Mesothelial cell of epicardium (in vitro differentiated cells): ENCODE measurements at places on chromosomes 16 and 17. TPM values are rescaled to one million over a fixed set of nuclear protein-coding genes. Genes with fewer than 3 reads are reported as not detected.
A peak's percentile ranks its signal among the peaks of the same experiment; 100 is the strongest.

XYLT1 gene
- total RNA-seq: 11.8 to 15.2 TPM (median 13.0 TPM) in 3 replicates

DRC3 gene
- total RNA-seq: 2.9 to 3.2 TPM (median 3.2 TPM) in 3 replicates

KRT40 gene
- 0.16 TPM in 1 of 3 replicates, not detected in the others for total RNA-seq

CDH8 gene
- total RNA-seq: 18.8 to 22.6 TPM (median 20.2 TPM) in 3 replicates

OTOP2 gene
- total RNA-seq: not detected in 3 replicates

FOXN1 gene
- total RNA-seq: 0.34 to 0.42 TPM (median 0.34 TPM) in 3 replicates

BRIP1 gene
- total RNA-seq: 12.3 to 13.3 TPM (median 12.8 TPM) in 3 replicates

GSG1L gene
- 1.6 to 1.7 TPM (median 1.7 TPM) in 3 replicates for total RNA-seq

CEP20 gene
- 23.3 to 25.5 TPM (median 24.0 TPM) in 3 replicates for total RNA-seq

TMEM114 gene
- not detected in 3 replicates for total RNA-seq

SNX20 gene
- total RNA-seq: not detected in 3 replicates

CNGB1 gene
- 0.07 to 0.27 TPM (median 0.14 TPM) in 3 replicates for total RNA-seq

RAMP2 gene
- total RNA-seq: 19.5 to 22.3 TPM (median 21.6 TPM) in 3 replicates

TPSB2 gene
- not detected in 3 replicates for total RNA-seq

DNA sequence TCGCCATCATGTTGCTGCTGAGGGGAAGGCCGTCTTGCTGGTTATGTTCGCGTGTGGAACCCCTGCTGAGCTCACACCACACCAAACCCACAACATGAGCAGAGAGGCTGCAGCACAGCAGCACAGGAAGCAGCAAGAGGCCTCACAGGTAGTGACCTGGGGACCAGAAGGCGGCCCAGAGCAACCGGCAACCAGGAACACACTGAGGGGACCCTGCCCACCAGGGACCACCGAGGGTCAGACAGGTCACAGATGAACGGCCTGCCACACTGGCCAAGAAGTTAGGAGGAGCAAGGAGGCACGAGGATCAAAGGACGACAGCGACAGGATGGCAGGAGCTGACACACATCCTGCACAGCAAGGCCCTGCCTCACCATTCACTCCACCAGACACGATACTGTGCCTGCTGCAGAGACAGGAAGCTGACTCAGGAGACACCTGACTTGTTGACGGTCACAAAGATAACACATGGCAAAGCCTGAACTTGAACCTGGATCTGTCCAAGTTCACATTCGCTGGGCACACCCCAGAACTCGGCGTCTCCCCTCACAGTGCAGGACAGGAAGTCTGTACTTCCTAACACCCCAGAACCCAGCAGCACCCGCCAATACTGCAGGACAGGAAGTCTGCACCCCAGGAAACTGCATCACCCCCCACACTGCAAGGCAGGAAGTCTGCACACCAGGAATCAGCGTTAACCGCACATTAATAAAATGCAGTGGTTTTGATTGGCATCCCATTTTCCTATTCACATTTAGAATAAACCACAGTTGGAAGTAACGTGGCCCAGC is 98.5 kb downstream of the ZNF778 start:
- DNase-seq: no peak

- no peak for DNase-seq
Observed at GRCh38 chr17:44653954-44654353, 2.3 kb upstream of the MEIOC start.

DNA sequence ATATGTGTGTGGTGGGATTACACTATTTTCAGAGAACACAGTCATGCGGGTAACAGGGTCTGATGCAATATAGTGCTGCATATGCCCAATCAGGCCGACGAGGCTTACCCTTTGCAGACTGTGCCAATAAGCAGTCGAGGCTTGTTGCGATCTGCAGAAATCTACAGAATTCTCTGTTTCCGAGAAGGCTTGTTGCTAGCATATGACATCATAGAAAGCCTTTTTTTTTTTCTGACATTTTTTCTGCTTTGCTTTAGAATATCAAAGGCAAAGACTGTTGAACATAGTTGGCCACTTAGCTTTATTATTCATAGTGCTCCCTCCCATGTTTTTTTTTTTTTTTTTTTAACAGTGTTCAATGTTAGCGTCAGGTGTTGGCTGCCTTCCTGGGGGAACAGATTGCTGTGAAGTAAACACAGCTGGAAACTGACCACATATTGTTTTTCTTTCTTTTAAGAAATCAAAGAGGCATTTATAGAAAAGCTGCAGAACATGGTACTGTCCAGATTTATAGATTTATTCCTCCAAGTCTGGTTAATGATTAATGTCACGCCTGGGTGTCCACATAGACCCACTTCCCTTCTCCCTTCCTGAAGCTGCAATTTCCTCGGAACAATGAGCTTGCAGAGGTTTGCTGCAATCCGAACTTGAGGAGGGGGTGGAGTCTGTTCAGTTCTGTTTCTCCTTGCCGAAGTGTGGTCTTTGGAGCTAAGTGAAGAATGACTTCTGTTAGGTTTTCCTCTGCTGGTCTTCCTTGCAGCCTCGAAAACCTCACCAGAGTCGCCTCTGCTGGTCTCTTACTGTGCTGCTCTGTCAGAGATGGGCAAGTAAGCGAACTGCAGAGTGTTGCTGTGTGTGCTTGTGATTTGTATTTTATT is 87.3 kb downstream of the MAP2K6 start:
- no peak for DNase-seq

GRCh38 chr16:82405736-82406135 is 221.0 kb upstream of the CDH13 start:
- no peak for DNase-seq

GRCh38 chr16:81531419-81531821 is 86.8 kb downstream of the CMIP start:
- no peak for DNase-seq

- DNase-seq: no peak
Observed at GRCh38 chr16:87864331-87864989, 4.8 kb downstream of the SLC7A5 start.

DNA sequence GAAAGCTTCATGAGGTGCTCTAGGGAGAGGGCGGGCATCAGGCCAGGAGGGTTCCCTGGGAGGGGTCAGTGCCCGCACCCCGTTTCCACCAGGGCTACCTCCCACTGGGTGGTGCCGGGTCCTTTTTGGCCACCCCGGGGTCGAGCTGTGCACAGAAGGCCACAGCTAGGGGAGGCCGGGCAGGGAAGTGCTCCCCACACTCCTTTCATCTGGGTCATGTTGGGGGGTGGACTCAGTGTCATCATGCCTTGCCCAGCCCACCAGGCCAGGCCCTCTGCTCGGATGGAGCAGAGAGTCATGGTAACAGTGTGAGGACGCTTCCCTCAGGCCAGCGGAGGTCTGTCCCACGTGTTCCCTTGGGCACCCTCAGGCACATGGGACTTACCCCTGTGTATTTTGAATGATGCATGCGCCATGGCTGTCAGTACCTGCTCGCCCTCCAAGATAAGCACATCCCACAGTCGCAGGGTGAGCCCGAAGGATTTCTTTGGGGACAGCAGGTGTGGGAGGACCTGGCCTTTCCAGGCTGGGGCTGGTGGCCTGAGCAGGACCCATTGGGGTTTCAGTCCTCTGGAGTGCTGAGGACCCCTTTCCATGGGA is 46.4 kb downstream of the TNFRSF13B start:
- DNase-seq: no peak

DNA sequence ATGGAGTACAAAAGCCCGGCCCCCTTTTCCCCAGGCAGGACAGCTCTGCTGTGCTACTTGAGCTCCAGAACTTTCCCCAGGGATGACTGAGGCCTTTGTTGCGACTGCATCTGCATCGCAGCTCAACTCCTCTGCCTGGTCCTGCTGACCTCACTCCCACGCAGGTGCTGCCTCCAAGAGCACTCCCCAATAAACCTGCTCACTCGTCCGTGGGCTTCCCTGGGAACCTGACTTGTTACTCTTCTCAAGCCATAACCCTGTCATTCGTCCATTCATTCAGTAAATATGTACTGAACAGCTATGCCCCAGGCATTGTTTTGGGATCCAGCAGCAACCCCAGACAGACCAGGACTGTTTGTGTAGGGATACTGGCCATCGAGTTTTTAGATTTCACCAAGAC is 11.6 kb upstream of the RMI2 start:
- no peak for DNase-seq

DNA sequence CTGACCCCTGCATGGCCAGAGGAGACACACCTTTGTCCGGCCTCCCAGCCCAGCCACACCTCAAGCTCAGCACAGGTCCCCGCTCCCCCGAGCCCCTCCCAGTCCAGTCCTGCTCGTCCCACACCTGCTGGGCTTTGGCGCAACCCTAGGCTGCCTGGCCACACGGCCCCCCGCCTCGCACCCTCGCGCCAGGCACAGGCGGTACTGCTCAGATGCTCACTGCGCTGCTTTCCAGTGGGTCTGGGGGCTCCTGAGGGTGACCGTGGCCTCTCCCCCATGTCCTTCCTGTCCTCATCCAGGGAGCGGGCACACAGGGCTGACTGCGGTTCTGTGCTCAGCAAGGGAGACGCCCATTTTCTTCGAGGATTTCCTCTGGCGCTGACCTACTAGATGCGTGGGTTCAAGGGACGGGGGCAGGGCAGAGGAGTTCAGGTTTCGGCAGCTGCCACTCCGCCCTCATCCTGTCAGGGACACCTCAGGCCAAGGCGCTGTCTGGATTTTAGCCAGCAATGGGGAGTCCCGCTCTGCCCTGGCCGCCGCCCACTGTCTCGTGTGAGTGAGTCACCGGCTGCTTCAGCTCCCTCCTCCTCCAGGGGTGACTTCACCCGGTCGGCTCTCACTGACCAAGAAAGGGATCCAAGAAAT is 118.0 kb upstream of the ZNF469 start:
- DNase-seq: peak; percentile 47

- no peak for DNase-seq
Observed at GRCh38 chr17:75353176-75353575, 52.3 kb downstream of the GRB2 start.

DNA sequence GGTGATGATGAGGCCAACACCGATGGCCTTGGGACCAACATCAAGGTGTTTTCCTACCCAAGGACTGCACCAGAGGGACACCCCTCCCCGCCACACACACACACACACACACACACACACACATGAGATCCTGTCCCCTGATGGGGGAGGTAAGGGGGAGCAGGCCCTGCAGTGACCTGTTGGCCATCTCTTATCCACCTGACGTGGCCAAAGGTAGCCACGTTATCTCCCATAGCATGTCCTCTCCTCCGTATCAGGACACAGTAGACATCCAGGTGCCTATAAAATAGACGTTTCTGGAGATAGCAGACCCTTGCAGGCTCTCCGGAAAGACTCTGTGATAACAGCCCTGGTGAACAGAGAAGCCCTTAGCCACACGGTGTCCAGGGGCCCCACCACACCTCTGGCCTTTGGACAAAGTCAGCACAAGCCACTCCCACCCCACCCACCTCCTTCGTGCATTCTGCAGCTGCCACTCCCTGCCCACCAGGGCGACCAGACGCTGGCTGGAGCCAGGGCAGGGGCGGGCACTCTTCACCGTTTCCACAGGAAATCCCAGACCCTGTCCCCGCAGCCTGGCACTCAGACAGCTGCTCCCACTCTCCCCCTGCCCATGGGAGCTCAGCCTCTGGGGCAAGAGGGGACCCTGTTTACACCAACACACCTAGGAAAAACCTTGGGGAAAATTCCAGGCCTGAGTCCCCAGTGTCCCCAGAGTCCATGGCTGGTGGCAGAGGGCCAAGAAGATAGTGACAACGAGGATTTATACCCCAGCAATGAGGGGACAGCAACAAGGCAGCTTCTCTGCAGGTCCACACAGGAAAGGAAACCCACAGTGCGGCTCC is 15.4 kb upstream of the ENPP7 start:
- DNase-seq: no peak

DNA sequence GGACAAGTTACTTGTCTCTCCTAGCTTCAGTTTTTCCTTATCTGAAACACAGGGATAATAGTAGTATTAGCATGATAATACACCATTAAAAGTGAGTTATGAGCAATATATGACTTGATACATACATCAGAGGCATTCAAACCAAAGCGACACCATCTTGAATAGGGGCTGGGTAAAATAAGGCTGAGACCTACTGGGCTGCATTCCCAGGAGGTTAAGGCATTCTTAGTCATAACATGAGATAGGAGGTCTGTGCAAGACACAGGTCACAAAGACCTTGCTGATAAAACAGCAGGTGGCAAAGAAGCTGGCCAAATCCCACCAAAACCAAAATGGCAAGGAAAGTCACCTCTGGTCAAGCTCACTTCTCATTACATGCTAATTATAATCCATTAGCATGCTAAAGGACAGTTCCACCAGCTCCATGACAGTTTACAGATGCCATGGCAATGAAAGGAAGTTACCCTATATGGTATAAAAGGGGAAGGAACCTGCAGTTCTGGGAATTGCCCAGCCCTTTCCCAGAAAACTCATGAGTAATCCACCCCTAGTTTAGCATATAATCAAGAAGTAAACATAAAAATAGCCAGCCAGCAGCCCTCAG is 37.2 kb upstream of the HS3ST3A1 start:
- no peak for DNase-seq

- no peak for DNase-seq
Observed at GRCh38 chr17:72720494-72720825, 372.0 kb downstream of the SLC39A11 start.

DNA sequence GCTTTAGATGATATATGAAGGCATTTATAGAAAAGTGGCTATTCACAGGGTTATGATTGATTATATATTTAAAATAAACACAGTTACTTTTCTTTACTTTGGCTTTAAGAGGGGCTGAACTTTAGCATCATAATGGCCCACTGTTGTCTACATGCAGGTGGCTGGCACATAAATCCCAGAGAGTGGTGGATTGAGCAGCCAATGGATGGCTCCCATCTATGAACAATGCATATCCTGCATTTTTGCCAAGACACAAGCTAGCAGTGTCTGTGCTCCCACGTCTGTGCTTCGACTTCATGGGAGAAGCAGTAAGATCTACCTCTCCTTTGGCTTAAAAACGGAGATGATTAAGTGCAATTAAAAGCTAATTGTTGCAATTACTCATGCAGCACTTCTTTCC is 373.2 kb upstream of the CDH11 start:
- DNase-seq: no peak

DNA sequence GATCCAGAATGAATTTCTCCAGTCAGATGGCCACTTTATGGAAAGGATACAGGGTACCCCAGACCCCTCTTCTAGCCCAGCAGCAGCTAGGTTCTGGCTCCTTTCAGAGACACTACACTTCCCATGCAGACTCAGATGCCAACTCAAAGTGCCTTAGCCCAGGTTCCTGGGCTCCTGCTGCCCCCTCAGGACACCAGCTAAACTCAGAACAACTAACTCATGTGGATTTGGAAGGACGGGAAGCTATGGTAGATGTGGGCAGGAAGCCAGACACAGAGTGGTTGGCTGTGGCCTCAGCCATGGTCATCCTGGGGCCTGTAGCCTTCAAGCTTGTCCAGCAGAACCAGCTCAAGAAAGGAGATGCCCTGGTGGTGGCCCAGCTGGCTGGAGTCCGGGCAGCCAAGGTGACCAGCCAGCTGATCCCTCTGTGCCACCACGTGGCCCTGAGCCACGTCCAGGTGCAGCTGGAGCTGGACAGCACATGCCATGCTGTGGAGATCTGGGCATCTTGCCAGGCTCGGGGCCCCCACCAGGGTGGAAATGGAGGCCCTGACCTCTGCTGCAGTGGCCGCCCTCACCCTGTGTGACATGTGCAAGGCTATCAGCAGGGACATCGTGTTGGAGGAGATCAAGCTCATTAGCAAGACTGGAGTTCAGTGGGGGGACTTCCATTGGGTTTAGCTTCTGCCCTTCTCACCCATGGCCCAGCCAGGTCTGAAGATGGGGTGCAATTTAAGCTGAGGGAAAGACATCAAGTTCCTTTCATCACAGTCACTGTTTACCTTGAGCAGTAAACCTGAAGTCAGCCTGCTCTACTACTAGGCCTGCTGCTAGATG is 111.8 kb downstream of the N4BP1 start:
- DNase-seq: no peak
